Stimulated activated naive CD8-positive, alpha-beta T cell treated with anti-CD3 and anti-CD28 coated beads, Interleukin-15, amount 100 ng/mL, for 72 hours (primary cell): ENCODE measurements at places on chromosomes 2 and 18.

DNA sequence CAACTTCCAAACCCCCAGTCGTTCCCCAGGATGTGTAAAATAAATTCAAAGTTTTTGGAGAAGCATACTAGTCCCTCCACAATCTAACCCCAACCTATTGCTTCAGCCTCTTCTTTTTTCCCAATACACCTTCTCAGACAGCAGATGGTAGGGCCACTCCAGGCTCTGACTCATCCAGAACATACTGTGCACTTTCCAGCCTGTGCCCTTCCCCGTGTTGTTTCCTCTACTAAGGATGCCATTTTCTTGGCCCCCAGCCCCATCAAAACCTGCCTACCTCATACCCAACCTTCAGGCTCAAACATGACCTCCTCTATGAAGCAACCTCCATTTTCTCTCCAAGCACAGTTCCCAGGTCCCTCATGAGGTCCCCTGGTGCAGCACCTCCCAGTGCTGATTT is 669.3 kb downstream of the BCL11A start:
- DNase-seq = no peak

- no peak for DNase-seq
Measured at GRCh38 chr2:780581-780980, 103.4 kb upstream of the TMEM18 start.

GRCh38 chr18:10169814-10170213 is 256.0 kb downstream of the VAPA start:
- no peak for DNase-seq

DNA sequence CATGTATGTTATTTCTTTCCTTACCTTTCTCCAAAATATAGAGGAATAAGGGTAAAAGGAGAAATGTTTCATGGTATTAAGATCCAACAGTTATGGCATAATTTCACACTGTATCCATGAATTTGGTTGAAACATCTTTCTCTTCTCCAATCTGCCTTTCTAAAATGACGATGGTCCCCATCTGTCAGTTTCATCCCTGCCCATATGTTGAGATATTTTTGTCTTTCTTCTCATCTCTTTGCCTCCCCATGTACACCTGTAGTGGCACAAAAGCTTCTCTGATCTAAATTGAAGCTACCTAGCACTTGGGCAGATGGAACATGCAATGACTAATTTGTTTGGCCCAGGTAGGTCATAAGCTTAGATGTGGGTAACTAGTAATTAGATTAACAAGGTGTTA is 90.7 kb upstream of the LRRTM1 start:
- DNase-seq = no peak

DNA sequence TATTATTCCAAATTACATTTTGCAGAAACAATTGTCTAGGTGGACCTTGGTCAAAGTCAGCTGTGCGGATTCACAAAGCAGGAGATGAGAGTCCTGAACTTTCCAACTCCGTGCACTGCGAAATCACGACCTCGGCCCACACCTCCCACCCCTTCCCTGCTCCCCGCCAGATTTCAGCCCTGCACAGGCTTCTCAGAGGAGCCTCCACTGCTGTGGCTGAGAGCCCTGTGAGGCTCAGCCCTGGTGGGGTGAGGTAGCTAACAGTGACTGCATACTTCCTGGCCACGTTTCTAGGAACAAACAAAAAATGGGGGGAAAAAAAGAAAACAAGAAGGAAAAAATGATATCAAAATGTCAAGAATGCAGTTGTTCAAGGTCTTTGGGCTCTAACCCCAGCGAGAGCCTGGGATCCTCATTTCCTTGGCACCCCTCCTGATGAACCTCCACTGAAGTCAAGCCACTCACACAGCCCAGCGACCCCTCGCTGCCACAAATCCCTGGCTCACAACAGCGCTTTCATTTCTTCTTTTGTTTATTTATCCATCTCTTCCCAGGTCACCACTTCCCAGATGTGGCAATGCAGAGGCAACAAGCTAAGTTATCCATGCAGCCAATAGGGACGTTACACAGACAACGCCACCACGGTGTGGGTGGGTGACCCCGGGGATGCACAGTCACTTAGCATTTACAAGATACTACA is 729.7 kb upstream of the ID2 start:
- DNase-seq = no peak

DNA sequence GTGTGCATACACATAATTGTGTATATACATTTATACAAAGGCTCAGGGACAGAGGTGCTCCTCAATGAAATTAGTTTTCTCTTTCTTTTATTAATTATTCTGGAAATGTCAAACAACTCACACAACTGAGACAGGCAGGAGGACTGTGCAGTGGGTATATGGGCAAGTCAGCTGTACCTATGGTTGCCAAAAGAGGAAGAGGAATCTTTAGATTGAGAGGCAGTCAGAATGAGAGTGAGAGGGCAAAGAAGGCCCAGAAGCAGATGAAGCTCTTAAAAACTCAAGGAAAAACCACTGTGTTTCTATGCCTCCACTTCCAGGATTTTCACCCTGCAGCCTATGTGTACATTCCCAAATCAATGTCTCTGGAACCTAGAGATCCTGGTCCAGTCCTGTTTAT is 79.1 kb downstream of the CACNB4 start:
- no peak for DNase-seq

- peak; percentile 24 for DNase-seq
Measured at GRCh38 chr2:232026910-232027309, 65.4 kb downstream of the DIS3L2 start.
